Fibroblast of skin of right biceps (primary cell): ENCODE measurements at places on chromosomes 13 and 19.

DNA sequence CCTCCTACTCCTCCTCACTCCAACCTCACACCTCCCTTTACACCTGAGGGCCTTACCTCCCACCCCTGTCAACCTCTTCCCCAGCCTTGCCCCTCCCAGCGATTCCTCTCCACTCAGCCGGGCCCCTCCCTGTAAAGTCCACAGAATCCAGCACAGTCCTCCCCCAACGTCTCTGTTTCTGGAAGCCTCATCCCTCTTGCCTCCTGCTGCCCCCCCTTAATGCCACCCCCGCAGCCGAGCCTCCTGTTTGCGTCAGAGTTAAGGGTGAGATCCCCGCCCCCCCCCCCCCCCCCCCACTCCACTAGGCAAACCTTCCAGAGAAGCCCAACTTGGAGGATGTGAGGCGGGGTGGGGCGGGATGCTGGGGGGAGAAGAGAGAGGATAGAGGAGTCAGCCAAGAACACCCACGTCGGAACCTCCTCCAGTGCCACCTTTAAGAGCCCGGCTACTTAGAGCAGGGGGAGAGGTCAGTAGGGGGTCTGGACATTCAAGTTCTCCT, 2.1 kb downstream of the UNC13A start:
- DNase-seq, result peak; percentile 38

GRCh38 chr13:21005193-21005592, 56.2 kb downstream of the LATS2 start:
- no peak for DNase-seq

GRCh38 chr19:3687774-3688706, 12.2 kb downstream of the PIP5K1C start:
- no peak for DNase-seq

GRCh38 chr13:97067017-97067895, 73.0 kb upstream of the OXGR1 start:
- DNase-seq, result peak; percentile 79

- DNase-seq, result no peak
Measured at GRCh38 chr13:53749306-53749705, 720.7 kb downstream of the OLFM4 start.

- DNase-seq, result peak; percentile 27
Measured at GRCh38 chr19:43148233-43148632, 38.1 kb downstream of the PSG5 start.

DNA sequence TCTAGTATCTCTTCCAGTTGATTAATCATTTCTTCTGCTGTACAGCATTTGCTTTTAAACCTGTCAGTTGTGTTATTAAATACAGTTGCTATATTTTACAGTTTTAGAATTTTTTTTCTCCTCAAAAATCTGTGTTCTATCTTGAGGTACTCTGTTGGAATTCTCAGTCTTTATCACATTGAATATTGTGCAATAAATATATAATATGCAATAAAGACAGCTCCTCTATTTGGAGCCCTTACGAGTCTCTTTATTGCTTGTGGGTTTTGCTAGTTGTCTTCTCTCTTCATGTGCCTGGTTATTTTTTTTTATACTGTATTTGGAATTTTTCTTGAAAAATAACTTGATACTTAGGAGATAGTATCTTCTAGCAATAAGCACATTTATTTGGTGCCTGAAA, 51.7 kb downstream of the CDK8 start:
- DNase-seq, result no peak

GRCh38 chr19:16571822-16572331, 338 bp downstream of the SLC35E1 start:
- DNase-seq, result no peak

- DNase-seq, result peak; percentile 12
Measured at GRCh38 chr19:17739121-17739875, 12.0 kb upstream of the FCHO1 start.

DNA sequence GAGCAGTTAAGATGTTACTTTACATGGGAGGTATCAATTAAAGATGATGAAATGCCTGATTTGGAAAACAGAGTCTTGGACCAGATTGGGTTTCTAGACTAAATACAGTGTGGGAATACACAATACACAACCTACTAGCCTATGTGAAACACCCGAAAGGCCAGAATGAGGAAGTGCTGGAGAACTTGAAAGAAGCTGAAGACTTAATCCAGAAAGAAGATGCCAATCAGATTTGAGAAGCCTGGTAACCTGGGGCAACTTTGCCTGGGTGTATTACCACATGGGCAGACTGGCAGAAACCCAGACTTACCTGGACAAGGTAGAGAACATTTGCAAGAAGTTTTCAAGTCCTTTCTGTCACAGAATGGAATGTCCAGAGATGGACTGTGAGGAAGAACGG, 43.2 kb downstream of the N4BP2L1 start:
- no peak for DNase-seq

DNA sequence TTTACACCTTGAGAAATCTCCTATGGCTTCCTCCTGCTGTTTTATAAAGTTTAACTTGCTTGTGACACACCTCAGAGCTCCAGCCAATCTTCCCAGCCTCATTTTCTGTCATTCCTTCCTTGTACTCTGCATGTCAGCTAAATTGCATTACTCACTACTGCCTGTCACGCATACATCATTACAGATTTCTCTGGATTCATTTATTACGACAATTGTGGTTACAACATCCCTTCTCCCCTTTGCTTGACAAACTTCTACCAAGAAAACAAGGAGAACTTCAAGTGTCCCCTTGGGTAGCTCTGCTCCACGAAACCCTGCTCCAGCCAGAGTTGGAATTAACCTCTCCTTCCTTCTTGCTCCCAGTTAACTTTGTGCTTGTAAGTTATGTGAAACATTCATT, 22.0 kb upstream of the GPR18 start:
- DNase-seq, result peak; percentile 85

- no peak for DNase-seq
Measured at GRCh38 chr13:110698689-110699088, 7.2 kb downstream of the CARS2 start.

DNA sequence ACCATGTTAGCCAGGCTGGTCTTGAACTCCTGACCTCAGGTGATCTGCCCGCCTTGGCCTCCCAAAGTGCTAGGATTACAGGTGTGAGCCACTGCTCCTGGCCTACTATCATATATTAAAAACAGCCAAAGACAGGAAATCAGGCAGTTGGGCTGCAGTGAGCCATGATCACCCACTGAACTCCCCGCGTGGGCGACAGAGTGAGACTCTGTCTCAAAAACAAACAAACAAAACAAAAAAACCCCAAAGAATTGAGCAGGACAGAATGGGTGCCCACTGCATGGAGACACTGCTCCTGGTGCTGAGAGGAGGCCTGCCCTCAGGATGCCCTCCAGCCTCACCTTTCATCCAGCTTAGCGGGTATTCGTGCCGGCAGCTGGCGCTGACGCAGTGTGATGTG, 5.2 kb upstream of the RINL start:
- no peak for DNase-seq

DNA sequence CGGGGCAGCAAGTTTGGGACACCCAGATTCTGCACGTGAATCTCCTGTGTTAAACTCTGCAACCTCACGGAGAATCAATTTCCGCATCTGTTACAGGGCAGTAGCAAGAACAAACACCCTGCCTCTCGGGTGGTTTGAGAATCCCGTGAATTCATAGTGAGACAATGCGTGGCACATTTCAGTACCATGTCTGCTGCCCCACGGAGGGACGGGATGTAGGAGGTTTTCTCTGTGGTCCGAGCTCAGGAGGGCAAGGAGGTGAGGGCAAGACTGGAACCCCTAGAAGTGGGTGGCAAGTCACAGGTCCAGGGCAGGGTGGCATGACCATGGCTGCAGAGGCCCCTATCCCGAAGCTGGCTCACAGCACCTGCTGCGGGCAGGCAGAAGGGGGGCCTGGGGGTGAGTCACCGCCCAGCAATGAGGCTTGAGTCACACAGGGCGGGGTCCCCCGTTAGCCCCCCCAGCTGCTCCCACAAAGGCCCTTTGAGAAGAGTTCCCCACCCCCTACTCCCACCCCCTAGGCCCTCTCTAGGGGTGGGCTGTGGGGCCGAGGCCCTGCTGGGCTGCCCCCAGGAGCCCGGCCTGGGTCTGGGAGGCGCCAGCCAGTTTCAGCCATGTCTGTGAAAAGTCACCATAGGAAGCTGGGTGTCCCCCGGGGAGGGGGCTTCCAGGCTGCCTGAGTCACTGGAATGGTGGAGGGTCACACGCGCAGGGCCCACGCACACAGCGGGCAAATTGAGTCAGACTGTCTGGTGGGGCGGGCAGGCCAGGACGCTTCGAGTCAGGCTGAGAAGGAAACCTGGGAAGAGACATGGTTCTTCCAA, 25.8 kb upstream of the NANOS3 start:
- peak; percentile 97 for DNase-seq

DNA sequence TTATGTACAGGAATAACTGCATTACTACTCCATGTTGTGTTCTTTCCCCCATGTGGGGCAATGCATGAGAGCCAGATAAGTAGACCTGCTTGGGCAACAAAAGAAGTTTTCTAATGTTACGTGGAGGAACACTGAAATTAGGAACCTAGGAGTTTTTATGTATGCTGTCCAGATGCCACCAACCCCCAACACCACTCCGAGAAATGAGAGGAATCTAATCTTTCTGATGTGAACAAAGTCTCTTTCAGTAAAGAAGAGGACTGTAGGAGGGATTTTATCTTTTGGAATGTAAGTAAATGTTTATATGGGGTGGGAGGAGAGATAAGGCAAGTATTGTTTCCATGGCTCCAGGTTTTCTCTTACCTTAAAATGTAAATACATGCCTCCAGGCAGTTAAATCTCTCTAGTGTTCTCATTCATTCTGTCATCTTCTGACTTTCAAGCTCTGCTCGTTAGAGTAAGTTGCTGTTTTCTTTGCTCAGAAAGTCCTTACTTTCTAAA, 820.6 kb downstream of the PCDH17 start:
- no peak for DNase-seq

- DNase-seq, result no peak
Measured at GRCh38 chr13:50539791-50540530, 303.5 kb downstream of the DLEU7 start.

- DNase-seq, result no peak
Measured at GRCh38 chr19:11105014-11105636, 15.9 kb downstream of the LDLR start.

DNA sequence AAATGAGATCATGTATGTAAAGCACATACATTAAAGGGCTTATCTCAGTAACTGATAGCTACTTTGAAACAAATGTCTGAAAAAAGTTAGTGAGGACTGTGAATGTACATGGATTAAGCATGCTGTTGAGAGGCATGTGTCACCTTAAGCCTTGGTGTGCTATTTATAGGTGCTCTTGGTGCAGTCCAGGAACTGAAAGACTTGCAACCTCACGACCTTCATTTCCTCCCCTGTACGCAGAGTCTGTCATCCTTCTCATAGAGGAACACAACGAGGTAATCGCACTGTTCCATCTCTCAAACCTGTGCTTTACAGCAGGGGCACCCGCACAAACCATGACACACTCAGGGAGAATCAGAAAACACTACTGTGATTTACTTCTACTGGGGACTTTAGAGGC, 65.6 kb downstream of the UFM1 start:
- no peak for DNase-seq

- DNase-seq, result no peak
Measured at GRCh38 chr13:71830736-71831135, 36.3 kb downstream of the DACH1 start.

DNA sequence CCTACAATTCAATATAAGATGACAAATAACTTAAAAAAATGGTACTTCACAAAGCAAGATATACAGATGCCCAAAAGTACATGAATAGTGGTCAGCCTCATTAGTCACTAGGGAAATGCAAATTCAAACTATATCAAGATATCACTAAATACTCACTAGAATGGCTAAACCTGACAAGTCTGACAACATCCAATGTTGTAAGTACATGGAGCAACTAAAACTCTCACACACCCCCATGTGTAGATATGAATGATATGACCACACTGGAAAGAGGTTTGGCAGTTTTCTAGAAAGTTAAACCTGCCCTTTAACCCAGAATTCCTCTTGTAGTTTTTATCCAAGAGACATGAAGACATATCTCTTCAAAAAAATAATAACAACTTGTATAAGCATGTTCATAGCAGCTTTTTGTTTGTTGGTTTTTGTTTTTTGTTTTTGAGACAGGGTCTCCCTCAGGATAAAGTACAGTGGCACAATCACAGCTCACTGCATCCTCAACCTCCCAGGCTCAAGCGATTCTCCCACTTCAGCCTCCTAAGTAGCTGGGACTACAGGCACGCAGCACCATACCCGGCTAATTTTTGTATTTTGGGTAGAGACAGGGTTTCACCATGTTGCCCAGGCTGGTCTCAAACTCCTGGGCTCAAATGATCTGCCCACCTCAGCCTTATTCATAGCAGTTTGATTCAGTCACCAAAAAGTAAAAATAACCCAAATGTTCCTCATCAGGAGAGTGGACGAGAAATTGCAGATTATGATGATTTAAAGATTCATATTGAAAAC, 55.1 kb downstream of the RFX2 start:
- DNase-seq, result no peak

- DNase-seq, result peak; percentile 70
Measured at GRCh38 chr19:42480335-42481095, 37.8 kb upstream of the CXCL17 start.

- no peak for DNase-seq
Measured at GRCh38 chr19:10460714-10461046, 40.3 kb downstream of the PDE4A start.

DNA sequence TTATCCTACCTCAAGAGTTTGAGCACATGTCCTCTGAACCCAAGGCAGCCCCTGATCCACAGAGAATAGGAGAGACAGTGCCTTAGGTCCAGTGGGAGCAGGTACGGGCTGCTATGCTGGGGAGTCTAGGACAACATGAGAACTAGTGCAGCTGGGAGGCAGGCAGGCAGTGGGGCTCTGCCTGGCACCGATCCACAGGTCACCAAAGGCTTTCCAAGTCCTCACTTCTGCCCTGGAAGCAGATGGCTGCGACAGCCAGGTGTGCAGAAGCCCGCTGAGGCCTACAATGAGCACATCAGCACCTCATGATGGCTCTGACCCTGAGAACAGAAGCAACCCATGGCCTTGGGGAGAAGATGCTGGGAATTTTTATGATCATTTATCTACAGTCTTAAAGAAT, 29.8 kb upstream of the EPHX3 start:
- no peak for DNase-seq

DNA sequence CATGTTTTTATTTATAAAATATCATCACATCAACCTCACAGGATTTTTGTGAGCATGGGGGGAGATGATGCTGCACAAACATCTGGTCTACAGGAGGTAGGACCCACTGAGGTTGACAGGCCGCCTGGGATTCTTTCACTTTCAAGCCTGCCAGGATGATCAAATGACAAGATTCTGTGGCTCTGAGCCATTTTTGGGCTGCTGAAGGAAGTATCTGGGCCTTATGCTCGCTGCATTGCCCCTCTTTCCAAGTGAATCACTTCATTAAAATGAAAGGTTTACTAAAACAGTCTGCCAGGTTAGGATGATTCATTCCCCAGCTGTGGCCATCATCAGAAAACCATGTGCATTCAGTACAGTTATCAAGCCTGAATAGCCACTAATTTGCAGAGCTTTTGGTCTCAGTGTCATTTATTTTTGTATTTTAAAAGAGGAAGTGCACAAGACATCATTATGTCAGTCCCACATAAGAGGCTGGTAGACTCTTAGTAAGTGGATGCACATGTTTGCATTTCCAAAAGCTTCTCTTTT, 34.4 kb downstream of the STARD13 start:
- peak; percentile 98 for DNase-seq

- peak; percentile 66 for DNase-seq
Measured at GRCh38 chr19:3243819-3244700, 19.6 kb downstream of the CELF5 start.

- peak; percentile 23 for DNase-seq
Measured at GRCh38 chr19:12985049-12985776, 10.1 kb upstream of the NFIX start.

GRCh38 chr13:19766591-19766990, 16.2 kb downstream of the PSPC1 start:
- no peak for DNase-seq

- no peak for DNase-seq
Measured at GRCh38 chr13:20487927-20488326, 37.7 kb downstream of the CRYL1 start.

GRCh38 chr13:110156301-110157049, 150.5 kb downstream of the COL4A1 start:
- DNase-seq, result peak; percentile 30
